ENCODE measurements at places on chromosomes 1 and 21. TPM values are rescaled to one million over a fixed set of nuclear protein-coding genes. Genes with fewer than 3 reads are reported as not detected.

TMEM35B gene
- 32.3 TPM for polyA plus RNA-seq

A3GALT2 gene
- polyA plus RNA-seq: not detected

MRAP gene
- polyA plus RNA-seq: not detected

DNA sequence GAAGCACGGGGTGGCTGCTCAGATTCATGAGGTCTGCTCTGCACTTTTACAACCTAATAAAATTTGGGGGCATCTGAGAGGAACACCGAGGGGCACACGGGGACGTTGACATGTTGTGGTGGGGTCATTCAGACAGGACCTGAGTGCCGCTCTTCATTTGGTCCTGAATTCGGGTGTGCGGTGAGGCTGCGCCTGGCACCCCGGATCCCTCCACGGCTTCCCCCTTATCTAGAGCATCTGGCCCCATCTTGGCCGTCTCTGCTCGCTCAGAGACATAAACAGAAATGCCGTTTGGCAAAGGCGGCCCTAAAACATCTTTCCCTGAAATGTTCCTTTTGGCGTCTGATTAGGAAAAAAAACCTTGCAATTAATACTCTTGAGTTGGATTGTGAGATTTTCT, 157.2 kb downstream of the PRDM16 start:
- DNase-seq: no peak

DNA sequence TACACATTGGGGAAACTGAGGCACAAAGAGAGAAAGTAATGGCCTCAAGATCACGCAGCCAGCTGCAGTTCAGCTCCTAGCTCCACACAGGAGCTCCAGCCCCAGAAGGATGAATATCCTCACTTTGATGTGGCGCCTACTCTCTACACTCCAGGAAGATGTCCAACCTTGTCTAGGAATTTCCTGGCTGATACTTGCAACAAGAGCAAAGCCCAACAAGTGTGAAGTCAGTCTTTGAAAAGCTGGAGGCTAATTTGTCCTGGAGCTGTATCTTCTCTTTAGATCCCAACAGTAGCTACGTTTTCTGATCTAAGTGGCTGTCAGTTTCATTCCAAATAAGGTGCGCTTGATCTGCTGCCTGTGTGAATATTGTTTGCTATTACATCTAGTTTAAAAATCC, 344.9 kb downstream of the PTPRU start:
- no peak for DNase-seq

DNA sequence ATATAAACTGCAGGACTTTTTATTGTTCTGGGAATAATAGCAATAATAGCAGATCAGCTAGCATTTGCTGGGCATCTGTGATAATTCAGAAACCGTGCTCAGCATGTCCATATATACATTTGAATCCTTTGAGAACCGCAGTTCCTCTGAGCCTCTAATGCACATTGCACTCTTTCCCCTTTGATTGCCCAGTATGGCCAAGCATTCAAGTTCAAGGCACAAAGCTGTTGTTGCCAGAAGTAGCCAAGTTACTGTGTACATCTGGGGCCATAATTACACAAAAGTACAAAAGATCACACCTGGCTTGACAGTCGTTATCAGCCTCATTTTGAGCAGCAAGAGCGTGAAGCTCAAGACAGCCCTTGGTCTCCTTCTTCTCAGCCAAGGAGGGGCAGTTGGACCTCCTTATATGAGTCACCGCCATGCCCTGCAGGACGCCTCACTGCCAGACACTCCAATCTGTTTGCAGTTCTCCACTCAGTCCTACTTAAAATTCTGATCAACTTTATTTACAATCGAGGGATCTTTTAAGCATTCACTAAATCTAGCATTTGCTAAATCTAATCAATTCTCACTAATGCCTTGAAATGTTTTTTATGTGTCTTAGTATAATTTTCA, 216.0 kb downstream of the SLC35F3 start:
- DNase-seq: no peak

ENAH gene
- polyA plus RNA-seq: not detected

DNA sequence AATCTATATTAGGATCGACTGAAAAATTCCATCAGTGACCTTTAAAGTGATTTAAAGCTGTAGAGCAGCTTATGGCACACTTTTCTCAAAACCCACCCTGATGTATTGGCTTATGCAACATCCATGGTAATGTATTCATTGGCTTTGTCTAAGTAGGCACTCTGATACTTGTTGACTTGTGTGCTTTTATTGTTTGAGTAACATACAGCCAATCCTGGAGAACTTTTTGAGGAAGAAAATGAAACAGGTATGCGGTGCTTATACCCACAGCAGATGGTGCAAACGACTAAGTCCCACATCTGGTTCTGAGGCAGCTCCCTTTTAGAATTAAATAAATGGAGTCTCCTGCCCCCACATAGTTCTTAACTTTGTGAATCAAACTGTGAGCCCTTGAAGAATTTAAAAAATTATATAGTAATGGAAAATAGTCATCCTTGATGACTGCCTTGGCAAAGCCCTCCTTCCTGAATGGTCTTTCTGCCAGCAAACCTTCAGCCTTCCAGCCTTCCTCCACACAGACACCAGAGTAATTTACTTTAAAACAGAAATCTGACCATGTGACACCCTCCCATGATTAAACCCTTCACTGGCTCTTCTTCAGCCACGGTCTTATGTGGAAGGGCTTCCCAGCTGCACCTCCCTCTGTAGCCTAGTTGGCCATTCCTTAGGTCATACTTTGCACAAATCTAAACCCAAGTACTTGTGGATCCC, 116.0 kb downstream of the BCAR3 start:
- no peak for DNase-seq

DNA sequence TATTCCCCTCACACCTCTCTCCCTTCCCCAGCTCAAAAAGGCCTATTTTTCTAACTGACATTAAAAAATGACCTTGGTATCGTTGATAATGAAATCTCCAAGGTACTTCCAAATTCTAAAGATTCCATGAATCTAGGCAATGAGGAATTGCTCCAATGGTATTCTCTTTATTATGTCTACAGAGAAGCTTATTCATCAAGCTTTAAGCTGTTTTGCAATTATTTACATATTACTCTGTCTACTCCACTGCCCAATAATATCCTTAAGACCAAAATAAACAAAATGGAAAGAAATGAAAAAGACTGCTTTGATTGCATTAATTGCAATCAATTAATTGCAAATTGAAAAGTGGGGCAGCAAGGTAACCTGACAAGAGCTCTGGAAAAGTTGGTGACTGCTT, 7.9 kb downstream of the PLPP3 start:
- no peak for DNase-seq

DNA sequence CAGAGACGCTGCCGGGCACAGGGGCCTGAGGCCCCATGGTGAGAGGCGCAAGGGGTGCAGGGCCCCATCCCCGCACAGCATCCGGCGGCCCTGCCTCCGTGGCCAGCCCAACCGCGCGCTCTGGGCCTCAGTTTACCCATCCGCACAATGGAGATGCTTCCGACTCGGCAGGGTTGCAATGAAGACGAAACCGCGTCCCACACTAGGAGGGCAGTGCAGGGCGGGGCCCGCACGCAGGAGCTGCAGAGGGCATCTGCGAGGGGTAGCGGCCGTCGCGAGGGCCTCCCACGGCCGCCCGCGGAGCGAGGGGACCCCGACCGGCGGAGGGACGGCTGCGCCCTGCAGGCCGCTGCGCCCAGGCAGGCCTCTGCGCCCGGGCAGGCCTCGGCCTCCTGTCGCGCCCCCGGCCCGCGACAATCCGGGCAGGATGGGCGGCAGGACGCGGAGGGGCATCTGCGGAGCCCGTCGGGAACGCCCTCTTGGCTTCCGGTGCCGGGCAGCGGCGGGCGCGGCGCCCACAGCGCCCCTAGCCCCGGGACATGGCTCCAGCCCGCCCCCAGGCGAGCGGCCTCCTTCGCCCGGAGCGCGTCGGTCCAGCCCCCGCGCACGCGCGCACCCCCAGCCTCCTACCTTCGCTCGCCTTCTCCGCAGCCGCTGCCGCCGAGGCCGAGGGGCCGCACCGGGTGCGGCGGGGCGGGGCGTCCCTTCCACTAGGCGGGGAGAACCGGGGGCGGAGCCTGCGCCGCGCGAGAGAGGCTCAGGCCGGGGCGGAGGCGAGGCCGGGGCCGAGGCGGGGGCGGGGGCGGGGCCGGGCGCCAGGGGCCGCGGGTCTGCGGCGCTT, 15.3 kb downstream of the RNU1-1 start:
- DNase-seq: peak; percentile 47

DNA sequence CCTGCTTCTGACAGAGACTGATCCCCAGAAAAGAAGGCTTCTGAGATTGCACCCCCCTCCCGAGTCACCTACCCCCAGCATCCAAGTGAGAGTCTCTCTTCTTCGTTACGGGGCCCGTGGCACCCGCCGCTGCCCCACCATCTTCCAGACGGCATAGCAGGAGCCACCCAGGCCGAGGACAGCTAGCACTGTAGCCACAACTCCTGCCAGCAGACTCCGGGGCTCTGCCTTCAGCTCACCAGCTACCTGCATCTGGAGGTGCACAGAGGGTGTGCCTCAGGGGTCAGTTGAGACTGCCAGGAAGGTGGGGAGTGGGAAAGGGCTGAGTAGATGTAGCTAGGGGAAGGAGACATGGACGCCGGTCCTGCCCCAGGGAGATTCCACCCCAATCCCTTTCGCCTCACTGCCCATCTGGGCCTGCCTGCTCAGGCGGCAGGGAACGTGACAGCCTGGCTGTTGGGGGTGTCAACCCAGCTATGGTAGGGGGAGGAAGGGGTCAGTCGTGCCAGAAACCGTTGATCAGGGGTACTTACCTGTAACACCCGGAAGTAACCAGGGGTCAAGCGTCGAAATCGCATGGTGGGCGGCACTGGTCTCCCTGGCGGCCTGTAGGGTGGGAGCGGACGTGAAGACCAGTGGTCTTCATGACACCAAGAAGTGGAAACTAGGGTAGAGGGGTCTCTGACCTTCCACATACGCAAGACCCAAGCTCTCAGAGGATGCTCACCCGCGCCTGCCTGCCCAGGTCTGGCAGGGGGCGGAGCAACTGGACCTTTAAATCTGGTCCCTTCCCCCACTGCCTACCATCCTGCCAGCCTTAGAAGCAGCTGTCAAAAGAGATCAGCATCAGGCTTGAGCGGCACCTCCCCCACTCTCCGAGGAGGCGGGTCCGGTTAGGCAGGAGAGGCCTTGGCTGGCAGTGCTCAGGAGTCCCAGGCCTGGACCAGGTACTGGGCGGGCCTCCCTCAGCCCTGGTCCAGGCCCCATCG, at the start of gene ZNF593OS:
TSS of gene ZNF593OS (minus strand) at position 749 of the 989 bp plus-strand sequence. CDS start at position 578, 171 bp downstream.
- DNase-seq: no peak

DNA sequence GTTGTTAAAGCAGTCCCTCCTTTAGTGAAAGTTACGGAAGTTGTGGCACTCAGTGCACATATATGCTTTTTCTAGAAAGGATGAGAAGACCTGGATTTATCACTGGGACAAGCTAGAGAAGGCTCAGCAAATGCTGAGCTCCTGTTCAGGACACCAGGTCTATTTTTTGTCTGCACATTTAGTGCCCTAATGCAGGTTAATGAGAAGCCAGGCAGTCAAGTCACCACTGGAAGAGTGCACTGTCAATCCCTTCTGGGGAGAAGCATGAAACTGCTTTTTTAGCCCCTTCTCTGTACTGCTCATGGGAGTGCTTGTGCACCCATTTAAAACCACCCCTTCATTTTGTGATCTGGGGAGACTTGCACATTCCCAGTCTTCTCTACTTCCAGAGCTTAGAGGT, 624.1 kb upstream of the USP24 start:
- no peak for DNase-seq

DNA sequence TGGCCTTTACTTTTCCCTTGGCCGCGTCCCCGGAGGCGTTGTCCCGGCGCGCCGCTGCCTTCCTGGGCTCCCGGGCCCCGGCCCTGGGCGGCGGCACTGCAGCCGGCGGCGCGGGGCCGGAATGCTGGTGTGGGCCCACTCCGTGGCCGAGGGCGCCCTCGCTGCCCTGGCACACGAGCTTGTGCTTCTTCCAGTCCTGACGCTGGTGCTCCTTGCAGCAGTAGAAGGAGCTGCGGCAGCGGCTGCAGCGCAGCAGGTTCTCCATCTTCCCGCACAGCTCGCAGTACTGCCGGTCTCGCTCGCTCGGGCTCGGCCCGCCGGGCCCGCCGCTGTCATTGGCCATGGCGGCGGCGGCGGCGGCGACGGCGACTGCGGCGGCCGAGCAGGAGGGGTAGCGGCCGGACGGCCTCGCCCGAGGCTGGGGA, 529 bp downstream of the EGLN1 start:
- DNase-seq: peak; percentile 34

DNA sequence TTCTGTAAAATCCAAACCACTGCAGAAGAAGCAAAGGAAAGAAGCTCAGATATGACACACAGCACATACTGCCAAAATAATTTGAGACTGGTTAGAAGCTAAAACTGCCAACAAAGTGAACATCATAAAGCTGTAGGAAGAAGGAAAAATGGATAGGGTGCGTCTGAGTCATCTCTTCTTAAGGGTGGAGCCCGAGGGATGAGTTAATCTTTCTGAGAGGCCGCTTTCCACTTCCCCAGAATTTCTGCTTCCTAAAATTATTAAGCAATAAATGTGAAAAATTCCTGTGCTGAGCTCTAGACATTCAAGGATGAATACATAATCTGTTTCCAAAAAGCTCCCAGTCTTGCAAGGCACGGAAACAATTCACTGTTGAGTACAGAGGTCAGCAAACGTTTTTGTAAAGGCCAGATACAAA, 20.1 kb downstream of the PPT1 start:
- peak; percentile 82 for DNase-seq

DNA sequence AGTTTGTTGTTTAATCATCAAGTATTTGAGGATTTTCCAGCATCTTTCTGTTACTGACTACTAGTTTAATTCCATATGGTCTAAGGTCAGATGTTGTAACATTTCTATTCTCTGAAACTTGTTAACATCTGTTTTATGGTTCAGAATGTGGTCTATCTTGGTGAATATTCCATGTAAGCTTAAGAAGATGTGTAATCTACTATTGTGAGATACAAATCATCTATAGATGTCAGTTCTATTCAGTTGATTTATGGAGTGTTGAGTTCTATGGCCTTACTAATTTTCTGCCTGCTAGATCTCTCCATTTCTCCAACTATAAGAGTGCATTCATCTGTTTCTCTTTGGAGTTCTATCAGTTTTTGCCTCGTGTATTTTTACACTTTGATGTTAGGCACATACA, 31.5 kb downstream of the WARS2 start:
- DNase-seq: no peak

MAP10 gene
- 1.1 TPM for polyA plus RNA-seq

Measured in CD14-positive monocyte (primary cell).